Stimulated activated CD4-positive, alpha-beta T cell treated with anti-CD3 and anti-CD28 coated beads, Interleukin-1b, Interleukin-23, amount 100 ng/mL, for 1 hour (primary cell): ENCODE measurements at places on chromosomes 5 and 9.

- DNase-seq = no peak
These were observed 31.6 kb upstream of the ADAMTS2 start for GRCh38 chr5:179376701-179377420.

DNA sequence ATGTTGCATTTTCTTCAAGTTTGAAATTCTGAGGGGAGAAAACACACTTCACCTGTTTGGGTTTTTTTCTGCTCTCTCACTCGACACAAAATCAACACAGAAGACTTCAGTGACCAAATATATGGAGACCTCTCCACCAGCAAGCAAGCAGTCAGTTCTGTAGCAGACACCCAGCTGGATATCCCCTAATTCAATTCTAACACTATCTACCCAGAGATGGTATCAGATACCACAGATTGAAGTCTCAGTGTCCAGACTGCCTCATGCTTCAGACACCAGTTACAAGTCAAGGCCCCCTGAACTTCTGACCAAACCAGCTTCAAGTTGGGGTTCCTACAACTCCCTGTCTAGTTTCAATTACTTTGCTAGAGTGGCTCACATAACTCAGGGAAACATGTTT lies 97.8 kb downstream of the INVS start:
- DNase-seq = no peak

DNA sequence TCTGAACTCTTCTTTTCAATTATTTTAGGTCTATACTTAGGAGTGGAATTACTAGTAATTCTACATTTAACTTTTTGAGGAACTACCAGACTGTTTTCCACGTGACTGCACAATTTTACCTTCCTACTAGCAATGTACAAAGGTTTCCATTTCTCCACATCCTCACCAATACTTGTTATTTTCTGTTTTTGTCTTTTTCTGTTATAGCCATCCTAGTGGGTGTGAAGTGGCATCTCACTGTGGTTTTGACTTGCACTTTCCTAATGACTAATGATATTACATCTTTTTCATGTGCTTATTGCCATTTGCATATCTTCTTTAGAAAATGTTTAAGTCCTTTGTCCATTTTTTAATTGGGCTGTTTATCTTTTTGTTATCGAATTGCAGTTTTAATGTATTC lies 136.9 kb upstream of the EGFLAM start:
- no peak for DNase-seq

DNA sequence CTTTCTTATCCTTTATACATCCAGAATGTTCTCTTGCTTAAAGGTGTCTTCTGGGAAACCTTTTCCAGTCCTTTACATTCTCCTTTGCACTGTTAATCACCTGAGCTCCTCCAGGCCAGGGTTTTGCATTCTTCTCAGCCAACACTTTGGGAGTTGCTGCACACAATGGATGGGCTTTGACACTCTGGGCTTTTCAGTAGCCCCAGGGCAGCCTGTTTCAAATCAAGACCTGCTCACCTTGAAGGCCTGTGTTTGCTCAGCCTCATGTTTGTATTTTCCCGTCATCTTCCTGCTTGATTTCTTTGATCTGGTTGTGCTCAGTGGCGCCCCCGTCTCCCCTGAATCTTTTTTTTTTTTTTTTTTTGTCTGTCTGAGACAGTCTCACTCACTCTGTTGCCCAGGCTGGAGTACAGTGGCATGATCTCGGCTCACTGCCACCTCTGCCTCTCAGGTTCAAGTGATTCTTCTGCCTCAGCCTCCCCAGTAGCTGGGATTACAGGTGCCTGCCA lies 41.0 kb downstream of the DMRT1 start:
- no peak for DNase-seq

DNA sequence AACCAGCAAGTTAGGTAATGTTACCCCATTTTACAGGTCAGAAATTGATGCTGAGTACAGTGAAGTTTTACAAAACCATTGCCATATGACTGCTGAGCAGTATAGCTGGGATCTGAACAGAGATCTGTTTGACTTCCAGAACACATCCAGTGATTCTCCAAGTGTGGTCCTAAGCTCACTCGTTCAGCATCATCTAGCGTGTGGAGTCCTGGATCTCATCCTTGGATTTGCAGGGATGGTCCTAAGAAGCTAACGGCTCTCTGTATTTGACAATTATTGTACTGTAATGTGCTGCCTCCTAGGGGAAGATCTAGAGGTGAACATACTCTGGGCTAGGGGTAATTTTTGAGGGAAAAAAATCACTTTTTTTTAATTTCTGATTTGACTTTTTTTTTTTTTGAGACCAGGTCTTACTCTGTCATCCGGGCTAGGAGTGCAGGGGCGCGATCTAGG lies 1.4 kb downstream of the SLC26A2 start:
- DNase-seq = no peak

GRCh38 chr9:69658987-69659675 lies 13.0 kb downstream of the APBA1 start:
- DNase-seq = no peak

DNA sequence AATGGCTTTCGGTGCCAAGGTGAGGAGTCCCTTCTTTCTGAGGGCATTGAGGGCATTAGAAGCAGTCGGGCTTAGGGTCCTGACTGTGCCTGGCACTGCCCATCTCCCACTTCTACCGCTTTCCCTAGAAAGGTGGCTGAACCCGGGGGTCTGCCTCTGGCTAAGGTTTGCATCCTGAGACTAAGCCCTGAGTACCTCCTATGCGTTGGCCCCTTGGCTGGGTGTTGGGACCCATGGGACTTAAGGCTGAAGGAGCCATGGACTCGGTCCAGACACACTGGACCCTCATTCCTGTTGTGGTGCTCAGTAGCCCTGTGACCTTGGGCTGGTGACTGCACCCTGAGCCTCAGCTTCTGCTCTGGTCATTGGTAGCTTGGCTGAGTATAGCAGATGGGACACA lies 23.9 kb downstream of the DAB2IP start:
- DNase-seq = no peak

GRCh38 chr9:15426019-15426418 lies 3.3 kb downstream of the SNAPC3 start:
- DNase-seq = no peak

GRCh38 chr5:100424017-100424416 lies 111.2 kb upstream of the FAM174A start:
- no peak for DNase-seq

GRCh38 chr9:86352440-86353077 lies 1.7 kb downstream of the TUT7 start:
- no peak for DNase-seq

- no peak for DNase-seq
These were observed 42.2 kb upstream of the PPP2CA start for GRCh38 chr5:134268019-134268601.
